Epithelial cell of alveolus of lung (primary cell): ENCODE measurements at places on chromosomes 16 and 17. TPM values are rescaled to one million over a fixed set of nuclear protein-coding genes. Genes with fewer than 3 reads are reported as not detected.

Gene CSH1
- total RNA-seq, result not detected in 2 replicates

Gene TEKT5
- total RNA-seq, result not detected in 2 replicates

Gene ITGAL
- total RNA-seq, result not detected in 2 replicates

Gene C1QTNF8
- total RNA-seq, result not detected in 2 replicates

Gene NGFR
- 0.16 and 0.26 TPM in 2 replicates for total RNA-seq

Gene CD300E
- not detected in 2 replicates for total RNA-seq

Gene CD7
- total RNA-seq, result 2.2 and 14.8 TPM in 2 replicates

Gene IRX5
- 1.3 TPM in 1 of 2 replicates, not detected in the other for total RNA-seq
